Substantia nigra (tissue), 51 donors: ENCODE measurements at places on chromosomes 5 and 9.

- DNase-seq: no peak
Observed at GRCh38 chr5:177502886-177503285, 5.5 kb upstream of the PDLIM7 start.

GRCh38 chr5:155765715-155766114 lies 561.2 kb upstream of the SGCD start:
- no peak for DNase-seq

- DNase-seq: no peak
Observed at GRCh38 chr5:85052826-85053225, 668.1 kb upstream of the EDIL3 start.

DNA sequence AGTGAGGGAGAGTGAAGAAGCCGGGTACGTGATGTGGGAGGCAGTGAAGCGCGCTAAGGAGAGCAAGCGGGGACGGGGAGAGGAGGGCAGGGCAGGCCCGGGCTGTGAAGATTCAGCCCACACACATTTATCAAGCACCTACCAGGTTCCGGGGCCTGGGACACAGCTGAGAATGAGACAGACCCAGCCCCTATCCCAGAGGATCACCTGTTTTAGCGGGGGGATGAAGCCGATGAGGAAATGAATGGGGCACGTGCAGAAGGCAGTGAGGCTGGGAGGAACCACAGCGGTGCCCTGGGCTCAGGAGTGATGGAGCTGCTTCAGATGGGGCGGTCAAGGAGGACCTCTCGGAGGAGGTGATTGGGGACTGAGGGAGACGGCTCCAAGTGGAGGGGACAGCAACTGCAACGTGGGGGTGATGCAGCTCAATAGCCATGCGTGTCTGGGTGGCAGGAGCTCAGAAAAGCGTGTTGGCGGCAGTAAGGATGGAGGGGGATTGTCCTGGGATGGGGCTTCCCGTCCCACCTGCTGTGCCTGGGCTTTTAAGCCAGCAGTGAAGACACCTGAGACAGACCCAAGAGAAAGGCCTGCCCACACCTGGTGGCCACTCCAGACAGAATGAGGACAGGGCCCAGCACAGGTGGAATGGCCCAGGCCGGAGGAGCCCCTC lies 77.5 kb upstream of the UNC5A start:
- no peak for DNase-seq

DNA sequence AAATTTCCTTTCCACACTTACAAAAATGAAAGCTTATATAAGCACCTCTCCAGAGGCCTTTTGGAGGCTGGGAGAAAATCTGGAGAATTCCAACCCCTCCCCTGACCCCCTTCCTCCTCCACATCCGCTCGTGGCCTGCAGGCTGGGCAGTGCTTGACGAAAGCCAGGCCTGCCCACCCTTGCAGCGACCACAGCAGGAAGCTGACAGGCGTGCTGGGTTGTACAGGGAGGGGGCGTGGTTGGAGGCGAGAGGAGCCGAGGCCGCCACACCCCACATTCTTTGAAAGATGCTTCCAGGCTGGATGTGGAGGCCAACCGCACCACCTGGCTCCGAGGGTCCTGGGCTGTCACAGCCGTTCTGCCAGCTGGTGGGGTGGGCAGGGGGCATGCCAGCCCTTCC lies 47.8 kb upstream of the IER5L start:
- DNase-seq: no peak

DNA sequence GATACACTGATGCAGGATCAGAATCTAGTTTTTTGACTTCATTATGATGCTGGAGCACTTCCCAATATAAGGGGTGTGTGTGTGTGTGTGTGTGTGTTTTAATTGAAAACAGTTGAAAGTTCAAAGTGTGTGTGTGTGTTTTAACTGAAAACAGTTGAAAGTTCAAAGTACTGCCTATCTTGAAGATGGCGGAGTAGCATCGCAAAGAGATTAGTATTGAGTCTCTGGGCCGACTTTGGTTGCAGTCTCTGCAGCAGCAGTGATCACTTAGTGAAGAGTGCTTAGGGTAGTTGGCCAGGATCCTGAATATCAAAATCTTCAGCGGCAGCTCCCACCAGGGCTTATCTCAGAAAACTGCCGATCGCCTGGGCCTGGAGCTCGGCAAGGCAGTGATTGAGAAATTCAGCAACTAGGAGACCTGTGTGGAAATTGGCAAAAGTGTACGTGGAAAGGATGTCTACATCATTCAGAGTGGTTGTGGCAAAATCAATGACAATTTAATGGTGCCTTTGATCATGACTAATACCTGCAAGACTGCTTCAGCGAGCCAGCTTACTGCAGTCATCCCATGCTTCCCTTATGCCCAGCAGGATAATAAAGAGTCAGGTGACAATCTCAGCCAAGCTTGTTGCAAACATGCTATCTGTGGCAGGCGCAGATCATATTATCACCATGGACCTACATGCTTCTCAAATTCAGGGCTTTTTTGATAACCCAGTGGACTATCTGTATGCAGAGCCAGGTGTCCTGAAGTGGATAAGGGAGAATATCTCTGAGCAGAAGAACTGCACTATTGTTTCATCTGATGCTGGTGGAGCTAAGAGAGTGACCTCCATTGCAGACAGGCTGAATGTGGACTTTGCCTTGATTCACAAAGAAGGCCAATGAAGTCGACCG lies 7.3 kb upstream of the SCAI start:
- DNase-seq: no peak

GRCh38 chr5:34676416-34676815 lies 20.3 kb downstream of the RAI14 start:
- DNase-seq: no peak

DNA sequence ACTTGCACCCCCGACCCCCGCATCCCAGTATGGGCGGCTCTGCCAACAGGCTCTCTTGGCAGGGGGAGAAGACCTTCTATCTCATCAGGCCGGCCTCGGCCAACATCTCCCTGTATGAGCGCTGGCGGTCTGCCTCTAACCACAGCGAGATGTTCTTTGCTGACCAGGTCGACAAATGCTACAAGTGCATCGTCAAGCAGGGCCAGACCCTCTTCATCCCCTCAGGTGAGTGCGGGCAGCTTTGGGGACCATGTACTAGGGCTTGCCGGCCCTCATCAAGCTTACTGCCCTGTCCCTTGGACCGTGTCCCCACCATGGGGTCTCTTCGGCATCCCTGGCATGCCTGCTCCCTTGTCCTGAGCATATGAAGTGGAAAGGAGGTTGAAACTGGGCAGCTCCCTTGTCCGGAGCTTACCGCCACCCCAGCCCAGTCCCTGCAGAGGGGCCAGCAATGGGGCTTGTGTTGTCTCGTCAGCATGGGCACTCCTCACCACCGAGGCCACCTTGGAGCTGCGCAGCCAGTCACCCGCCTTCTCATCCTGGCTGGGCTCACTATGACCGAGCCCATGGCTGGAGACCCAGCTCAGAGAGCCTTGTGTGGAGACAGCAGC lies 78.1 kb downstream of the PHF2 start:
- DNase-seq: no peak

DNA sequence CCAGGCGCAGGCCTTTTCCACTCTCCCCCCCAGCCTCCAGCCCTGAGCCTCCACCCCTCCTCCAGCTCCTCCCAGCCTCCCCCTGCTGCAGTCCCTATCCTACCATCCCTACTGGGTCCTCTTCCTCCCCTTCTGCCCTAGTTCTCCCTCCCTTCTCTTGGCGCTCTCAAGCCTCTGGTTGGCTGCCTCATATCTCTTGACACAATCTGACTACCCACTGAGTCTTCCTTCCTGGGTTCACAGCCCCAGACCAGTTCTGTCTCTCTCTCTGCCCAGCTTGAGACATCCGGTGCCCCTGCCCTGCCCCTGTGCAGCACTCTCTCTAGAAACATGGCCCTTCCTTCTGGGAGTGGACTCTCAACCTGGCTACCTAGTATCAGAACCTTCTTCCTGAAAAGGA lies 76.2 kb downstream of the TSPAN17 start:
- DNase-seq: no peak

DNA sequence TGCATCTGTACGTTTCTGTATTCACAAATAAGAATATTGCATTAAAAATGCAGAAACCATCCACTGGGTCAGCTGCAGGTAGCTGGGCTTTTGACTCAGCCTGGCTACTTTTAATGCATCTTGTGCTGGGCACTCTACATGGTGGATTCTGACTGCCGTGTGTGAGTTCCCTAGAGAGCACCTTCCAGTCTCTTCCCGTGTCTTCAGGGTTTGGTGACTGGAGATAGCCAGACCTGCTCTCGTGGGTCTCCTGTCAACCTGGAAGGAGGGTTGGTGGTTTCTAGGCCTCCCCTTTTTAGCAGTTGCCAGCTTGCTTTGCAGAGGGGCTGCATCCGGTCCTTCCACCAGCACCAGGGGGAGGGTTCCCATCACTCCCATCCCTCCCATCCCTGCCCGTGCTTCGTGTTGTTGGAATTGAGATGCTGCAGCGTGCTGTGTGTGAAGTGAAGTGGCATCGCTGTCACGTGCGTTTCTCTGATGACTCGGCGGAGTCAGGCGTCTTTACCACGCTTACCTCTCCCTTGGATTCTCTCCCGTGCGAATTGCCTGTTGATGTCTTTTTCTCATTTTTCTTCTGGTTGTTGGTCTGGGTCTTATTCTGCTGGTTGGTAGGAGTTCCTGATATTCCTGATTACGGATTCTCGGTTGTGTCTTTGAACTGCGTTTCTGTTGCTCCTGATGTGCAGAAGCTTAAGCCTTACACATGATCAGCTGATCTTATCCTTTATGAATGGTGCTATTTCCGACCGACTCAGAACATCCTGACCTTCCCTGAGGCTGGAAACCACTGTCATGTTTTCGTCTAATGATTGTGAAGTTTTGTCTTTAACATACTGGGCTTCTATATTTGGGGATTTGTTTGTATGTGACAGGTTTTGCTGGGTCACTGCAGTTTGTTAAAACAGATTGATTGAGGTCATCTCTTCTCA lies 16.9 kb downstream of the FBXW5 start:
- no peak for DNase-seq

GRCh38 chr5:981456-981855 lies 27.1 kb upstream of the NKD2 start:
- no peak for DNase-seq

DNA sequence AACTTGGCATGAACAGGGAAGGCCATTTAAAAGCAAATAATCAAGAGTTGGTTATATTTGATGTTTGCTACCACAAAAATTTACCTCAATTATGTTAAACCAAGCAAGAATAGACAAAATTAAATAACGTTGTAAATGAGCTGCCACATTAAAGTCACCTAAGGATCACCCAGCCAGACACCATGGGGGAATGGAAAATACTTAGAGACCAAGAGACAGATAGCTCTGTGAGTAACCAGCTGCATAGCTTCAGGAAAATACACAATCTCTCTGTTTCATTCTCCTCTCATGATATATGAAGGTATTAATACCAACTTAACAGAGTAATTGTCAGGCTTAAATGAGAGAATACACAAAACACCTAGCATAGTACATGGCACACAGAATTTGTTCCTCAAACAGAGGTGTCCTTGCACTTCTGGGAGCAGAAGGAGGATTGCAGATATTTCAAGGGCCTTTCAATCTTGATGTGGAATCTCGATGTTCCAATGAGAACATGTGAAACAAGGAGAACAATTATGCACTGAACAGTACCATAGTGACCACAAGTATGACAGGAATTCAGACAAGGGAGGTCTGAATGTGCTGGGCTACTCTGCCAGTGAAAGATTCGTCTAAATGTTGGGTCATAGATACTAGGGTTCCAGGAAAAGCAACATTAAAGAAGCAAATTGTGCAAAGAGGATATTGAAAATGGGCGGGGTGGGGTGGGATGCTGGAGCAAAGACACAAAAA lies 18.6 kb downstream of the JAKMIP2 start:
- DNase-seq: no peak

GRCh38 chr5:8923526-8923925 lies 622.3 kb downstream of the SEMA5A start:
- no peak for DNase-seq

GRCh38 chr5:177404641-177405179 lies 4.2 kb upstream of the PFN3 start:
- DNase-seq: no peak

- DNase-seq: no peak
Observed at GRCh38 chr5:126497506-126497905, 74.3 kb downstream of the GRAMD2B start.

DNA sequence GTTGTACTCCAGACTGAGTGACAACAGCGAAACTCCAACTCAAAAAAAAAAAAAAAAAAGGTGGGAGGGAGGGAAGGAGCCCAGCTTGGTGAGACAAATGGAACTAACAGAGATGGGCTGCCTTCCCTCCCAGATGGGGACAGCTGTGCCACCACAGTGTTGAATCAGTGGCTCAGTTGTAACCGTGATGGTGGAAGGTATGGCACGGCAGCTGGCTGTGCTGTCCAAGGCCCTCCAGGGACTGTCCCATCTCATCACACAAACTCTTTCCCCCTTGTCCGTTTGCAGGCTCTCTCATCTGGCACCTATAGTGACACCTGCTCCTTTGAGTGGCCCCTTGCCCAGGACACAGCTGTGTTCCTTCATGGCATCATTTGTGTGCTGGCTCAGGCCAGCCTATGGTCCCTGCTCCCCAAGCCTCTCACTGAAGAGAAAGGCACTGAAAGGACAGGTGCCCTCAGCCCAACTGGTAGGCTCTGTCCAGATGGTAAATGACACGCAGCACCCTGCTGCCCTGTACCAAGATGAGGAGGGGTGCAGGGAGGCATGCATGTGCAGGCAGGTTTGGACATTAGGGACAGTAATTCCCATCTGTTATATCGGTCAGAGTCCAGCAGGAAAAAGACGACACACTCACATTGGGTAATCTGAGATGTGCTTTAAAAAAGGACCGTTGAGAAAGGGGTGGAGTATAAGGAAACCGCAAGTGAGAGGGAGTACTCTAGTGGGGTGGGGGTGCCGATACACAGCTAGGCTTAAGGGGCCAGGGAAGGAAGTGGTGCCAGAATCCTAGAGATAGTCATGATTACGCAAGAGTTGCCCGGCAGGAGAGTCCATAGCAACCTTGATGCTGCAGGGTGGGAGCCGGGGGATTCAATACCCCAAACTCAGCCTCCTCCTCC lies 4.3 kb downstream of the SMIM33 start:
- DNase-seq: no peak

DNA sequence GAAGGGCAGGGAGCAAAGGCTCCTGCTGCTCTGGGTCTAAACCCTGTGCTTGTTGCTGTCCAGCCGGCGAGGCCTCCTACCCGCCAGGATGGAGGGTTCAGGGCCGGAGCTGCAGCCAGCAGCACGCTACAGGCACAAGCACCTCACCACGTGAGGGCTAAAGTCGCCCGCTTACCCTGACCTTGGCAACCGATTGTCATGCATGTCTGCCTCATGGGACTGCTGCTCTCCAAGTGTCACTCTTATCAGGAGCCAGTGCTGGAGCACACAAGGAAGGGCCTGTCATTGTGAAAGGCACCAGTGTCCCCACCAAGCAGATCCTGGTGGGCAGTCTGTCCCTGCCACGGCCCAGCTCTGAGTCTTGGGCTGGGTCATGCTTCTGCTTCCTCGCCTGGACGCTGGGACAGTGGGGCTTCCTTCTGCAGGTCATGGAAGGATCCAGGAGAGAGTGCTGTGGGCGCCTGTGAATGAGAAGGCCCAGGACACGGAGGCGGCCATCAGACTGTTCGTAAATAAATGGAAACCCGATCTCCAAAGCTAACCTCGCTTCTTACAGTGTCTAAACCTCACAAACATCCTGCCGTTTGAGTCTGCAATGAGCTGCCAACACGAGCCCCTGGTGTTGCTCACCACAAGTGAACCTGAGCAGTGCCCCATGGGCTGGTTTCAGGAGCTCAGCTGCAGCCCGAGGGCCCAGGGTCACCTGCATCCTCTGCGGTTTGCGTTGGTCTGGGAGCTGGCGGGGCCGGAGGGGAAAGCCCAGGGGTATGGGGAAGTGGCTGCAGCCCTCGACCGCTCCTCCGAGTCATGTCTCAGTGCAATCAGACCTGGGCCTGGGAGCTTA lies 58.2 kb upstream of the RXRA start:
- DNase-seq: no peak

- DNase-seq: no peak
Observed at GRCh38 chr5:169666365-169666764, 29.3 kb downstream of the DOCK2 start.
